ENCODE measurements at places on chromosomes 4 and X.

DNA sequence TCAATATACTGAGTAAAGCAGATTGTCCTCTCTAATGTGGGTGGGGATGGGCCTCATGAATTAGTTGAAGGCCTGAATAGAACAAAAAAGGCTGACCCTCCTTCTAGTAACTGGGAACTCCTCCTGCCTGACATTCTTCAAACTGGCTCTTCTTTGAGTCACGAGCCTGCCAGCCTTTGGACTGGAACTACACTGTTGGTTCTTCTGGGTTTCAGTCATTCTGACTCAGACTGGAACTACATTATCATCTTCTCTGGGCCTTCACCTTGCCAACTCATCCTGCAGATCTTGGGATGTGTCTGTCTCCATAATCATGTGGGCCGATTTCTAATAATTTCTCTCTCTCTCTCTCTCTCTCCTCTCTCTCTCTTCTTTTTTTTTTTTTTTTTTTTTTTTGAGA lies 26.9 kb upstream of the CT47C1 start:
- no peak for DNase-seq

GRCh38 chr4:61938250-61938846 lies 738.2 kb downstream of the ADGRL3 start:
- peak; percentile 58 for DNase-seq

GRCh38 chr4:84634961-84635360 lies 52.0 kb downstream of the CDS1 start:
- DNase-seq, result no peak

GRCh38 chr4:55675196-55675793 lies 39.2 kb upstream of the NMU start:
- DNase-seq, result no peak

DNA sequence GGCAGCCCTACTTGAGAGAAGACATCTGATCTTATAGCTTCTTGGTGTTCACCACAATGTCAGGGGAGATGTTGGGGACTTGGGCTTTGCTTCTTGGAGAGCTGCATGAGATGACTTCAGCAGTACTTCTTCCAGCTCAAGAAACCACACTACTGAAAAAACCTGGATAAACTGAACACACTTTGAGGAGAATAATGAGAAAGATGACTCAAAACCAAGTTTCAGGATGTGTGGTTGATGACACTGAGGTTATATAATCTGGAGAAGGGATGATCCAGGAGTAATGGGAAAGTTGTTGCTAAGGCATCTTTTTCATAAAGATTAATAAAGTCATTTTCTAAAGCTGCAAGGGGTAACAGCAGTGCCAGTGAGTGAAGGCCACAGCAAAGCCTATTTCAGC lies 58.4 kb upstream of the PNPLA4 start:
- DNase-seq, result no peak

DNA sequence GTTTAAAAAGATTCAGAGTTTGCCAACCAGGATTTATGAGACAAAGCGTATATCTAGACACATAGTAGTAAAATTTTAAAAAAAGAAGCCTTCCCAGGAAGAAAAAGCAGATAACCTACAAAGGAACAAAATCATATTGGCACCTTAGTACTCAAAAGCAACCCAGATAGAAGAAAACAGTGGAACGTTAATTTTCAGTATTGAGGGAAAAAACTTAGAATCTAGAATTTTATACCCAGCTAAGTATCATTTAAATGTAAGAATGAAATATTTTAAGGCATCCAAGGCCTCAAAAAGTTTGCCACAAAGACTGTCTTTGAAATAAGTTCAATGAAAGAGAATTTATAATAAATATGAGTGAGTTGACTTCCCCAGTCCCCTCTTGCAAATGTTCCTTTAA lies 96.5 kb upstream of the EOLA2 start:
- DNase-seq, result no peak

GRCh38 chr4:61319156-61319555 lies 119.0 kb downstream of the ADGRL3 start:
- DNase-seq, result no peak

DNA sequence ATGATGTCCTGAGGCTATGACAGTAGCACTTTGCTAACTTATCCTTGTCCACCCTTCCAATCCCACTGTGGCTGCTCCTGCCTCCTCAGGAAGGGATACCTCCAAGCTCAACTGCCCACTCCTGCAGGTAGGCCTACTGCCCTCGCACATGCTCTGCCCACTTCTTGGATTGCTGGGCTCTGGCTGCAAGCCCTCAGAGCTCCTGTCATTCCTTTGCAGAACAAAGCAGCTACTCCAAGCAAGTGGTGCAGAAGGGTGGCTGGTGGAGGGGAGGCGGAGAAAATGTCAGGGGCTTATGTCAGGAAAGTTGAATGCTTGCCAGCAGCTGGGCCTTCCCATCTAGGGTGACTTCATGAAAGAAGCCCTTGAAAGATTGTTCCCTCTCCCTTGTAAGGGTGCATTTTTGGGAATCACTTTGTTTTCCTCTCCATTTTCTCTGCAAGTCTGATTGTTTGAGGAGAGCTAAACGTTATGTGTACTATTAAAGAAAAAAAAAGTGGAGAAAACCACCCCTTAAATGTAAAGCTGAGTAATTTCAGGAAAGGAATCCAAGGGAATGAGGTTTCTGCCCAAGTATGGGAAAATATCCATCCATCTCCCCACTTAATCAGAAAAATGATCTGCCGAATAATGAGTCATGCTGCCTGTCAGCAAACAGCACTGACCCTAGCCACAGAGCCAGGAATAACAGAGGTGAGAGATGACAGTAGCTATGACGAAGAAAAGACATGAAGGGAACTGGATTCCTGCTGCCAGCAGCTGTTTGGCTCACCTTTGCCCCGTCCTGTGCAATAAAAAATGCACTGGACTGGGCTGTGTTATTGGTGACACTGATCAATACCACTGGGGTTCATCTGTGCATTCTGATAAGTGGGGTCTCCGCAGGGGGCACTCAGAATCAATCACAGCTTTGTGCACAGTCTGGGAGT lies 102.0 kb downstream of the RTL5 start:
- peak; percentile 60 for DNase-seq

- DNase-seq, result no peak
Observed at GRCh38 chr4:24741910-24742309, 53.5 kb upstream of the SOD3 start.

DNA sequence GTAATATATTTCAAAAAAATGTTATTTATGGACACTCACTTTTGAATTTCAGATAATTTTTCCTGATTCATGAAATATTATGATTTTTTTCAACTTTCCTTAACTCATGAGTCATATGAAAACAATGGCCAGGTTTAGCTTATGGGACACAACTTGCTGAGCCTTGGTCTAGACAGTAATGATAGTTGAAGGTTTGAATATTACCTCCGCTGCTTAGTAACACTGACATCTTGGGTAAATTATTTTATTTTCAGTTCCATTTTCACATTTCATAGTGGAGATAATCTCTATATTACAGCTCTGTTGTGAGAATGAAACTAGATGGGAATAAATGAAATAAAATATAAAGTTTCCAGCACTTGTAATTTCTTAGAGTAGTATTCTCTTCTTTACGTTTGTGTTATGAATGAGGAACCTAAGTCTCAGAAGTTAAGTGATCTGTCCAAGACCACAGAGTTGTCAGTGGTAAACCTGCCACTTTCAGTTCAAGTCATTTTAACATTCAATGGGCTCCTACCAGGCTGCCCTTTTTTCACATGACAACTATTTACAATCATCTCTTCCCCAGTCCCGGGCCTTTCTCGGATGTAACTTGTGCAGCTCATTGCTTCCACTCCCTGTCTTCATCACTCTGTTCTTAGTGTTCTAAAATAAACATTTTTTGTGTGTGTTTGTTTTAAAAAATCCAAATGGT lies 46.8 kb upstream of the GC start:
- DNase-seq, result no peak

GRCh38 chr4:41013746-41014145 lies 200.6 kb downstream of the APBB2 start:
- DNase-seq, result no peak
